KBM-7 (cell line): ENCODE measurements at places on chromosomes 11 and 22.
A peak's percentile ranks its signal among the peaks of the same experiment; 100 is the strongest.

DNA sequence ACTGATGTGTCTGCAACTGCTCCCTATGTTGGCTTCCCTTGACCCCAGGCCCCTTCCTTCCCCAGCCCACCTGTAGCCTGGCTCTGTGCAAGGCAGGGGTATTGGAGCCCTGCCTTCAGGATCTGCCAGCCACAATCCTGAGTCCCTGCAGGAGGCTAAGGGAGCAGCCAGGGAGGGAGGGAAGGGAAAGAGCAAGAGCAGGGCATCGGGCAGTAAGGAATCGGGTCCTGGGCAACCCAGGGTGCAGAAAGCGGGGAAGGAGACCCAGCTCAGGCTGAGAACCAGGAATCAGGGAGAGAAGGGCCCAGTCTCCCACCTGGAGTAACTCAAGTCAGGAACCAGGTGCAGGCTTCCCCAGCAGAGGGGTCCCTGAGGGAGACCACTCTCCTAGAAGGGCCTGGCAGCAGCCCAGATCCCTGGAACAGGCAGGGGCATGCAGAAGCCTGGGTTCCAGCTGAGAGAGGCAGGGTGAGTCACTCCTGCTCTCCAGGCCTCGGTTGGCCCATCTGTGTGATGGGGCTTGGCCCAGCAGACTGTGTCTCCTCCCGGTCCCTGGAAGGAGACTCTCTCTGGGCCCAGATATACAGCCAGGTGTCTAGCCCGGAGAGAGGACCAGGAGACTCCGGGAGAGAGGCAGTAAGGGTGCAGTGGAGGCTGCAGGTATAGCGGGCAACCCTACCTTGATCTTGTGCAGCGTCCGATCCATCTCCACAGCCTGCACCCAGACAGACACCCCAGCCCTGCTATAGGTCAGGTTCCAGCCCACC, 13.4 kb downstream of the STARD10 start:
- DNase-seq = no peak

GRCh38 chr11:70710601-70711000, 312.3 kb downstream of the CTTN start:
- no peak for DNase-seq

- DNase-seq = peak; percentile 46
Measured at GRCh38 chr11:124753205-124753604, 1.1 kb upstream of the VSIG2 start.

- DNase-seq = peak; percentile 11
Measured at GRCh38 chr11:32154275-32154674, 63.4 kb downstream of the RCN1 start.

DNA sequence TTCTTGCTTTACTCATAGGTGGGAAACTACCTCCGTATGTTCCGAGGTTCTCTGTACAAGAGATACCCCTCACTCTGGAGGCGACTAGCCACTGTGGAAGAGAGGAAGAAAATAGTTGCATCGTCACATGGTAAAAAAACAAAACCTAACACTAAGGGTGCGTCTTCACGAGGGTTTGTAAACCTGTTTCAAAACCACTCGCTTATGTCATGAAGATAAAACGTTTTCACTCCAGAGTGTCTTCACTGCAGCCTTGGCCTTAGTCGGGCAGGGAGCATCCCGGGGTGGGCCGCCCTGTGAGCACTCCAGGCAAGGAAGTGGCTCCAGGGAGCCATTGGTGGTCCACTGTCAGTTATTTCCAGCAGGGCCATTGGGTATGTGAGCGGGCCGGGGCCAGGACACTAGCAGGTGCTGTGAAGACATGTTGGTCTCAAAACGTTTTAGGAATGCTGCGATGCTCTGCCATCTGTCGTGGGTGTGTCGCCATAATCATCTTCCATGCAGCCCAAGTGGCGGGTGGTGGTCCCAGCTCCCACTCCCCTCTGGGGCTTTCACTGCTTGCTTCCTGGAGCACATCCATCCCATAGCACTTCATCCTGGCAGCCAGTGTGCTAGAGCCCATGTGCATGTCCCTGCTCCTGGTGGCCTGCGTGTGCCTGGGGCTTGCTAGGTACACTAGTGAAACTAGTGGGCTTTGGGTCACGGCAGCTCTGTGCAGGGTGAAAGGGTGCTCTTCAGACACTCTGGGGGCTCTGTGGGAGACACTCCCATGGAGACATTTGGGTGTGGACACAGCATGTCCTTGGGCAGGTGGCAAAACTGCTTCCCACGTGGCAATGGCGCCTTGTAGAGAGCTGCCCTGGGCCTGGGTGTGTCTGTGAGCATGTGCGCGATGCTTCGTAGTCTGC, 5.2 kb downstream of the SMARCB1 start:
- DNase-seq = no peak

GRCh38 chr11:20864628-20865027, 195.2 kb downstream of the NELL1 start:
- DNase-seq = no peak

GRCh38 chr11:131668500-131669400, 298.3 kb downstream of the NTM start:
- peak; percentile 9 for DNase-seq

DNA sequence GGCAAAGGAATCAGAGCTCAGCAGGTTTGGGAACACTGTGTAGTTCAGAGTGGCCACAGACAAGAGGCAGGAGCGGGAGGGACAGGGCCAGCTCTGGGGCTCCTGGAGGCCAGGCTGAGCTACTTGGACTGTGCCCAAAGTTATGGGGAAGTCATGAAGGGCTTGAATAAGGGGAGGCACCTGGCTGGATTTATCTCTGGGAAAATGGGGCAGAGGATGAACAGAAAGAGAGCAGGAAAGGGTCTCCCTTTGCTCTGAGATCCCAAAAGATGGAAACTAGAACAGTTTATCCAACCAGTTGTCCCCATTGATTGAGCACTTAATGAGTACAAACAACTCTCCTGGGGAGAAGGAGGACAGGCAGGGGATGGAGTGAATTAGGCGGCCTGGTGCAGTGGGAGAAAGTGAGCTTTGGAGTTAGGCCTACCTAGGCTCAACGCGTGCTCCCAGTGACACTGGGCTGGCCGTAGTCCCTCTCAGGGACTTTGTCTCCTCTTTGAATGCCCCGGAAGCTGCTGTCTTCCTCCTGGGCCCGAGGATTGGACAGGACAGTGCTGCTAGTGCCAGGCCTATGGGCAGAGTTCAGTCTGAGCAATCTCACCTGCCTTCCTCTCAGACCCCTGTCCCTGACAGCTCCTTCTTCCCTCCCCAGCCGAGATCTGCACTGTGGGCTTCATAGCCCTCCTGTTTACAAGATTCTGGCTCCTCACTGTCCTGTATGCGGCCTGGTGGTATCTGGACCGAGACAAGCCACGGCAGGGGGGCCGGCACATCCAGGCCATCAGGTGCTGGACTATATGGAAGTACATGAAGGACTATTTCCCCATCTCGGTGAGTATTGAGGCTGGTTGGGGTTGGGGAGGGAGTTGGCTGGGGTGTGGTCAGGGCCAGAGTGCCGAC, 2.0 kb downstream of the MOGAT2 start:
- DNase-seq = no peak

DNA sequence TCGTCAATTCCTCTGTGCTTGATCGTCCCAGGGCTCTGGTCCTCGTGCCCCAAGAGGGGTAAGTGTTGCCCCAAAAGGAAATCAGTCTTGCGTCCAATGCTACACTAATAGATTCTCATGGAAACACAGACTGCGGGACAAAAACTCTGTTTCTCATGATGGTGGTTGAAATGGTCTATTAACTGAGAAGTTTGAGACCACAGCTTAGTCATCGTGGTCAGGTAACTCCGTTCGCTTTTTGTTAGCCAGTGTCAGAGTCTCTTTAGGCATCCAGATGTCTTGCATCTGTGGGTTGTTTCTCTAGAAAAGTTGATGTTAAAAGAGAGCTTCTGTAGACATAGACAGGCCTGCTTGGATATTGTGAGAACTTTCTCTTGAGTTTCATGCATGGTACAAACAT, 104.6 kb upstream of the SORL1-AS1 start:
- DNase-seq = peak; percentile 42

- DNase-seq = peak; percentile 24
Measured at GRCh38 chr11:12239804-12240371, 129.5 kb downstream of the MICAL2 start.

DNA sequence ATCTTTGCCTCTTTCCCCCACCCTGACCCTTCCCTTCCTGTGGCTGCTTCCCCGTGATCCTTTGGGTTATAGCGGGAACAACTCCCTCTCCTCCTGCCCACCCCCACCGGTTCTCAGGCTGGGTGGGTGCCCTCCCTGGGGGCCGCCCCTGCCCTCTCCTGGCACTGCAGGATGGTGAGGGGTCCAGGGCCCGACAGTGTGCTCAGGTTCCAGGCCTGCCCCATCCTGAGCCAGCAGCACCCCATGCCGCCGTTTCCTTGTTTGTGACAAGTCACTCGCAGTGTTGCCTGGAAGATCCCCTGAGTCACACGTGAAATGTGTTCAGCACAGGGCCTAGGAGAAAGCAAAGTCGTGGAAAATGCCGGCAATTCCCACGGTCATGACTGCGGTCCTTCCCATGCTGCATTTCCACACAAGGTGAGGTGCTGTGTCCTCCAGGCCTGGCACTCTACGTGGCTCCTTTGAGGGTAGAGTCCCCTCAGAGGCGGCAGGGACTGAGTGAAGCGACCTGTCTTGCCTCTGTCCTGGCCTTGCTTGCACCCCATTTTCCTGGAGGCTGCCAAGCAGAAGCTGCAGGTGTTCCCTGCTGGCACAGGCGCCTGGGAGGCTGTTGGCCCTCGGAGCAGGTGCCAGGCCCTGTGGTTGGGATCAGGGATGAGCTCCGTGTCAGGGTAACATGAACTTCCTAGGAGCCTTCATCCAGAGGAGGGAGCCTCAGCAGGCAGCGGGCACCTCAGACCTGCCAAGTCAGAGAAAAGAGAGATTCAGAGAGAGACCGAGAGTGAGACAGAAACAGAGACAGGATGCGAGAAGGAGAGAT, 80.5 kb upstream of the LINC01488 start:
- no peak for DNase-seq

DNA sequence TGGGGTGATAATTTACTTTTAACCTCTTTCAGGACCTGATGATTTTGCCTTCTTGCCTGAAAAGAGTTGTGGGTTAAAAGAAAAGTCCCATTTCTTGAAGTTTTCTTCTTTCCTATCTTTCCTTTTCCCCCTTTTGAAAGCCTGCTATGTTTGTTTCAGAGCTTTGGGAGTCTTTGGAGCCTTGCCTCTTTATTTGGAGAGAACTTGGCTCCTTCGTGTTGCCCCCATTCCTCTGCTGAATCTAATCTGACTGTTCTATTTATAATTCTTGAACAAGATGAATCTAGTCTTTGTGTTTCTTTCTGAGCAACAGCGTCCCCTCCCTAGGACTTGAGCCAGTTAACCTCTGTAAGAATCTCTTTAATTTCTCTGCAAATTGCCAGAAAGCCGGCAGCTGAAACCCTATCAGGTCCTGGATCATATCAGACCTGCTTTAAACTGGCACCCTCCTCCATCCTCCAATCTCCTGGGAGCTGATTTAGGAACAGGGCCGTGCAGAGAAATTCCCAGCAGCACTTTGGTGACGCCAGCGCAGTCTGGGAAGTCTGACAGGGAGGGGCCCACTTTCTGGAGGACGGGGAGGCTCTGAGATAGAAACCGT, 289.1 kb upstream of the SORL1-AS1 start:
- no peak for DNase-seq

DNA sequence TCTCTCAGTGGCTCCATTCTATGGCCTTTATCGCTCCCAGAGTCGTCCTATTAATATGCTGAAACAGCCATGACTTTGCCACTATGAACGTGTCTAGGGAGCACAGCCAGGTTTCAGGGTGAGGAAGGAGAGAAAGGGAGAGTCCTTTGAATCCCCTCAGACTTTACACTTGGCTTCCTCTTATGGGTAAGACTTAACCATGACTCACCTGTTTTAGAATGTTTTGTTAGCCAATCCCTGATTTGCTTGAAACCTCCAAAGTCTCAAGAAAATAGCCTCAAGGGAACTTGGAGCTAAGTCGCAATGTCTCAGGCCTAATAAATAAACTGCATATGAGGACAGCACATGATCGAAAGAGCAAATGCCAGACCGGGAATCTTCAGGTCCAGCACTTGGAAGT, 131.2 kb upstream of the RCN1 start:
- DNase-seq = no peak

DNA sequence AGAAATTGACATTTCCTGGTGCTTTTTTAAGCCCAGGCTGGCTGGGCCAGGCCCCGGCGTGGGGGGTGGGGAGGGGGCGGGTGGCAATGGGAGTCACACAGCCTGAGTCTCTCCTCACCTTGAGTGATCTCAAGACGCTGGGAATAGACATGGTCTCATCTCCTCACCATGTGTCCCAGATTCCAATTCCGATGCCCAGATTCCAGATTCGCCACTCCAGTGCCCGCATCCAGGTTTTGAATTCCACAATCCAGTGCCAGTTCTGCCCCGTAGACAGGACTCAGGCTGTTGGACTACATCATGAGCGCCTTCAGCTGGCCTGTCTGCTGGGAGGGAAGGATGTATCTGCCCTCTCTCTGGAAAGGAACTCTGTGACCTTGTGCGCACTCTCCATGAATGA, 19.1 kb downstream of the KCNC1 start:
- no peak for DNase-seq

- DNase-seq = no peak
Measured at GRCh38 chr11:46729110-46730027, 10.4 kb downstream of the F2 start.

DNA sequence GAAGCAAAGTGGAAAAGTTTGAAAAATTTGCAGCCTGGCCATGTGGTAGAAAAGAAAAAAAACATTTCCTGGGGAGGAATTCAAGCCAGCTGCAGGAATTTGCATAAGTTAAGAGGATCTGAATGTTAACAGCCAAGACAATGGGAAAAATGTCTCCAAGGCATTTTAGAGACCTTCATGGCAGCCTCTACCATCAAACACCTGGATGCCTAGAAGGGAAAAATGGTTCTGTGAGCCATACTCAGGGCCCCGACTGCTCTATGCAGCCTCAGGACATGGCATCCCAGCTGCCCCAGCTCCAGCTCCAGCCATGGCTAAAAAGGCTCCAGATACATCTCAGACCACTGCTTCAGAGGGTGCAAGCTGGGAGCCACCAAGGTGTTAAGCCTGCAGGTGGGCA, 149.1 kb upstream of the SOX6 start:
- no peak for DNase-seq

- DNase-seq = no peak
Measured at GRCh38 chr11:122100756-122101080, 15.3 kb downstream of the BLID start.

- no peak for DNase-seq
Measured at GRCh38 chr11:105229257-105229656, 89.7 kb upstream of the CARD18 start.

DNA sequence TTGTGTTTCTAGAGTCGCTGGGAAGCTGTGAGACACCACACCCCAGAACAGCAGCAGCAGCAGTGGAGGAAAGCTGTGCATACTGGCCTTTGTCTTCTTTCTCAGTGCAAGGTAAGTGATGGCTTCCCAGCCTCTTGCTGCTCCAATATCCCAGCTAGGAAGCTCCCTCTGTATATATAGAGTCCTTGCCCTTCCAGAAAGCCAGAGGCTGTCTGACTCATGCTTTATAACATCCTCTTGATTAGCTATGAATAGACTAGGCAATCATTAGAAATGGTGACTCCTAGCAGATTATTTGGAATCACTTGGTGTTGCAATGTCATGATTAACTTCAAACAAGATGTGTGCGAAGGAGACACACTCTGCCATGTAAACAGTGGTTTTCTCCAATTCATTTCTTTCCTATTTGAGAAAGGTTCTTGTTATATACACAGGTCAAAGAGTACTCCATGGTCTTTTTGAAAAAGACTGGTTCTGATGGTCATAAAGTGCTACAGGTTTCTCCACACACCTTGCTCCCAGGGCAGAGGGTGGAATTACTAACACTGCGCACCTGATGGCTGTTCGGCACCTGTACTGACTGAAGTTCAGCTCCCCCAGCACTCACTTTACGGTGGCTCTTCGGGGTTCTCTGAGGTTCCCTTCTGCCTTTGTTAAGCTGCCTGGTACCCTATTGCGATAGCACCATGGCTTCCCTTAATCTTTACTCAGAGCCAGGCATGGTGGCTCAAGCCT, at the start of gene MMP1:
TSS of gene MMP1 (minus strand) at position 149 of the 735 bp plus-strand sequence. CDS start at position 81, 68 bp downstream.
- DNase-seq = no peak

- no peak for DNase-seq
Measured at GRCh38 chr11:123645286-123645975, 9.0 kb downstream of the SCN3B start.
